ENCODE measurements at places on chromosomes 7 and 10.
A peak's percentile ranks its signal among the peaks of the same experiment; 100 is the strongest.

GRCh38 chr10:79219322-79219957 is 127.8 kb upstream of the PPIF start:
- no peak for DNase-seq

GRCh38 chr7:79165225-79165624 is 288.2 kb downstream of the MAGI2 start:
- DNase-seq = no peak

DNA sequence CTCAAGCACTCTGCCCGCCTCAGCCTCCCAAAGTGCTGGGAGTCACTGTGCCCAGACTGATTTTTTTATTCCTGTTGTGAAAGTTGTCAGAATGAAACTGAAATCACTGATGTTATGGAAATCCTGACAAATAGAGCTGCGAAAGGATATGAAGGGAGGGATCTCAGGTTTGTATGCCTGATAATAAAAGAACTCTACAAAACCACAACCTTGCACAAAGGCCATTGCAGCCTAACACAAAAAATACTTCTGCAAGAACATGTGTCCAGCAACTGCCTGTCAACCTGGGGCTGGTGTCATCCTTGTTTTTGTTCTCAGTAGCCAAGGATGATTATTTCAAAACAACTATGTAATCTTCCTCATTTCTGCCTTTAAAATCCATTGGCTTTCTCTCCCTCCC is 126.1 kb downstream of the NEBL start:
- DNase-seq = no peak

DNA sequence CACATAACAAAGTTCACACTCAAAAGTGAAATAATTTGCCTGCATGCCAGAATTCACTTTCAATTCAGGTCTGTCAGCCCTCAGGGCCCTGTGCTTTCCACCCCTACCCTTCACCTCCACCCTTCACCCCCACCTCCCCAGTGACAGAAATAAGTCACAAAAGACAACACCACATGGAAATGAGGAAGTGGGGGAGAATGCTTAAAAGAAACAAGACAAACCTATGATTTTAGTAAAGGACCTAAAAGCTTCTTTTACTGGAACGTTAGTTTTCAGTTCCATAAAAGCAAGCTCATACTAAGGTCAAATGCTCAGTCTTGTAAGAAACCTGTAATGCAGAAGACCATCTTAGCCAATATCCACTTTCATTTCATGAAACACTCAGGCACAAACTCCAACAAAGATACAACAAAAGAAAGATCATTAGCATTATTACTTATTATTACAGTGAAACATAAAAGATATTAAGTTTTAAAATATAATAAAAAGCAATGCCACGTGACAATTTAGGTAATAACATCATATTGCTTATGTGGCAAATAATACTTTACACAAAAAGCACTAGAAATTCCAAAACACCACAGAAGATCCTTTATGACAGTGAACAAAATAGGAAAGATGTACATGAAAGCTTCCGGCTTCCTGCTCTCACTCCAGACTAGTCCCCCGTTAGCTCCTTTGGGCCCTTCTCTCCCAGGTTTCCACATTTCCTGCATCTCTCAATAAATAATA is 112.1 kb downstream of the LMBR1 start:
- DNase-seq = no peak

GRCh38 chr10:12181065-12181775 is 14.5 kb downstream of the NUDT5 start:
- peak; percentile 41 for DNase-seq

DNA sequence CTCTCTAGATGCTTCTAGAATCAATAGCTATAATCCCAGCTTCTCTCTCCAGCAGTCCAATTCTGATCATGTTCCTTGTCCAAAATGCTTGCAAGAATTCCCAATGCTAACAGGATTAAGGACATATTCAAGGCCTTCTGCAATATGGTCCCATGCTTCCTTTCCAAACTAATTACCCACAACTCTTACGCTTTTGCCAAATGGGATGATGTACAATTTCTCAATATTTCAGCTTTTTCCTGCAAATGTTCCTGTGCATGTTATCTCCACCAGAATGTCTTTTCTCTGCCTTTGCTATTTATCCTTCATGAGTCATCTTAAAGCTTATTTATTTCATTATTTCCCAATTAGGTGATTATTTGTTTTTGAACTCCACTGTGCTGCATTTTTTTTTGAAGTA is 556.4 kb downstream of the SORCS1 start:
- no peak for DNase-seq

DNA sequence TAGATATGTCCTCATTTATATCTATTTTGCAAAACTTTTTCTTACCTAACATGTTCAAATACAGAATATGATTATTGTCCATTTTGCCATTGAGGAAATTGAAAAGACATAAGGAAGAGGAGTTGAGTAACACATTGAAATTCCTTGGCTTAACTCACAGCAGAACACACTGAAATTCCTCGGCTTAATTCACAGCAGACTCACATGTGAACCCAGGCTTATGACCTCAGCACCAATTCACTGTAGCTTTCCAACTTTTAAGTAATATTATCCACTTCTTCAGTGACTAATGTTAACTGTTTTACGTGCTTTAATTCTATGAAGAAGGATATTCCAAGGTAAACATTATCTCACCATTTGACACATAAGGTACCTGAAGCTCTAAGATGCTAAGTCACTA is 597.5 kb upstream of the PFKP start:
- DNase-seq = no peak

DNA sequence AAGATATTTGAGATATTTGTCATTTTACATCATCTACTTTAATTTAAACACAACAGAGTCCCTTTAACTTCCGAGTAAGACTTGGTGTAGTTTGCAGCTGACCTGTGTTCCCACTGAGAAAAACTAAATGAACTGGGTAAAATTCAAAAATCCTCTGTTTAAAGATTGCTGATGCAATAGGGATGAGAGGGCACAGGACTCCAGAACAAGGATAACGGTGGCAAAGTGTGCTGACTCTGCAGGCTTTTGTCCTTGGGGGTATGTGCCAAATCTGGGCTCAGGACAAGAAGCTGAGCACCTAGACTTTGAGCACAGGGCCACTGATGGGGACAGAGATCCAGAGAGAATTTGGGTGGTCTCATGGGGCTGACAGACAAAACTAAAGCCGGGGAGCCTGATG is 156.8 kb downstream of the CCDC71L start:
- no peak for DNase-seq

- DNase-seq = no peak
These were observed 527 bp downstream of the PDIA4 start for GRCh38 chr7:149027611-149028345.

DNA sequence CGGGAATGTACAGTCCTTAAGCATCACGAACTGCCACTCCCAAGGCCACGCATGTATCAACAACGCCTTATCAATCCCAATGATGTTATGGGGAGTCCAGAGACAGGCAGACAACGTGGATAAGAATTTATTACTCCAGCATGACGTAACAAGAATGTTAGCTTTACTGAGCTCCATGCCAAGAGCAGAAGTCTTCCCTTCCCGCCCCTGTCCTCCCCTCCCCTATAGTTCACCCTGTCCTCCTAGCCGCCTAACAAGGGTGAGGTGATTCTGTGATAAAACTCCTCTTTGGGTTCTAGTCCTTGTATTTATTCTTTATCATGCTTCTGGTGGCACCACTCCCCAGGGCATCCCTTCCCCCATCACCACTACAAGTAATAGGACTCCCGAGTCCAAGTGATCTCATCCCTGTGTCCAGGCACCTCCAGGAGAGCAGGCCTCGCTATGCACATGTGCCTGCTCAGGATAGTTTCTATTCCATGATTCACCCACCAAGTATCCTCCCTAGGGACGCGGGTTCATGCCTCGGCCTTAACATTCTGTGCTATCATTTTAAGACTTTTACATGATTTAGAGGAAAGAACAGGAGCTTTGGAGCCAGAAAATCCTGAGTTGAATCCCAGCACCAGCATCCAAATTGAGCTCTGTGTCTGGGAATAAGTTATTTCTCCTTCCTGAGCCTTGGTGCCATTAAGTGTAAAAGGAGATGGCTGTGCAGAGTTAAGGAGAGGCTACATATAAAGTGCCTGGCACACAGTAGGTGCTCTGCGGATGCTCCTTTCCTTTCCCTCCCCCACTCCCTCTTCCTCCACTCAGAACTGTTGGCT is 15.4 kb downstream of the GSDME start:
- DNase-seq = no peak

DNA sequence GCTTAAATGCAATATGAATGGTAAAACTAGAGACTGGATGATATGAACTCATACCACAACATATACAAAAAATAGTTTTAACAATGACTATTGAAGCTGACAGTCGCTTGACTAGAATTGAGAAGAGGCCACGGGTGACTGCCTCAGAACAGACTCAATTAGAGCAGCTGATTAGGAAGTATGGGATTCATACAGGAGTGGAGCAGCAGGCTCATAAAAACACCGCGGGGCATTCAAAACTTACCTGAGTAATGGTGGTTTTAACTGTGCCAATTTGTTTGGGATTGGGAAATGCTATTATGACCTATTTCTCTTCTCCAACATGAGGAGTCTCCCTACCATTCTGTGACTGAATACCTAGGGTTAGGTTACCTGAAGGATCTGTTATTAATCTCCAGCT is 2.1 kb downstream of the CADPS2 start:
- no peak for DNase-seq
